Brain (organoid and tissue), 16 donors: ENCODE measurements at places on chromosomes 6 and 20. TPM values are rescaled to one million over a fixed set of nuclear protein-coding genes. Genes with fewer than 3 reads are reported as not detected.

Gene FGD2
- polyA plus RNA-seq: 0.58 TPM

Gene E2F1
- 73.1 TPM for polyA plus RNA-seq

Gene BPIFB1
- not detected for polyA plus RNA-seq

Gene IL17F
- polyA plus RNA-seq: not detected

Gene TRIM10
- not detected for polyA plus RNA-seq

Gene COX4I2
- polyA plus RNA-seq: 6.3 TPM

Gene LPA
- 0.05 TPM for polyA plus RNA-seq

Gene ZNF311
- not detected for polyA plus RNA-seq

Gene KIAA1755
- 9.8 TPM for polyA plus RNA-seq

Gene RIOK1
- 14.7 TPM for polyA plus RNA-seq
